Stimulated activated CD4-positive, alpha-beta T cell treated with anti-CD3 and anti-CD28 coated beads, Interleukin-4, amount 100 ng/mL, for 4 hours (primary cell): ENCODE measurements at places on chromosomes 5 and 9.

GRCh38 chr9:87420884-87421283 lies 76.8 kb upstream of the DAPK1 start:
- no peak for DNase-seq

GRCh38 chr5:96994493-96994892 lies 58.6 kb downstream of the LNPEP start:
- no peak for DNase-seq

DNA sequence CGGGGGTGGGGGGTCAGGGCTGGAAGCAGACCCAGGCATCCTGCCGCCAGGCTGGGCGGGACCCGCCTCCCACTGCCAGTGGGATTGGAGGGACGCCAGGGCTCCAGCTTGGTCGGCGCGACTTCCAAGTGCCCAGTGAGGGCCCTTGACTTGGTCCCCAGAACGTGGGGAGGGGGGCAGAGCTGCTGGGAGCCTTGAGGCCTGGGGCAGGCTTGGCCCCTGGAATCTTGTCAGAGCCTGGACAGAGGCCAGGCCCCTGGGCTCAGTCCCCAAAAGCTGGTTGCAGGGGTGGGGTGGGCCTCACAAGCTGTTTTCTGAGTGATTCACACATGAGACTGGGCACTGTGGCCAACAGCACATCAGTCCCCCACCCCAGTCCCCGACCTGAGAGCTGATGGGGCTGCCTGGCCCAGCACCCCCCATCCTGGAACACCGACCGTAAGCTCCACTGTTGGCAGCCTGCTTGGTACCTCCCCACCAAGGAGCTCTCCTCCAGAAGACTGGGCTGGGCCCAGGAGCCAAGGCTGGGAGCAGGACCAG lies 526 bp downstream of the CLIC3 start:
- DNase-seq, result no peak

DNA sequence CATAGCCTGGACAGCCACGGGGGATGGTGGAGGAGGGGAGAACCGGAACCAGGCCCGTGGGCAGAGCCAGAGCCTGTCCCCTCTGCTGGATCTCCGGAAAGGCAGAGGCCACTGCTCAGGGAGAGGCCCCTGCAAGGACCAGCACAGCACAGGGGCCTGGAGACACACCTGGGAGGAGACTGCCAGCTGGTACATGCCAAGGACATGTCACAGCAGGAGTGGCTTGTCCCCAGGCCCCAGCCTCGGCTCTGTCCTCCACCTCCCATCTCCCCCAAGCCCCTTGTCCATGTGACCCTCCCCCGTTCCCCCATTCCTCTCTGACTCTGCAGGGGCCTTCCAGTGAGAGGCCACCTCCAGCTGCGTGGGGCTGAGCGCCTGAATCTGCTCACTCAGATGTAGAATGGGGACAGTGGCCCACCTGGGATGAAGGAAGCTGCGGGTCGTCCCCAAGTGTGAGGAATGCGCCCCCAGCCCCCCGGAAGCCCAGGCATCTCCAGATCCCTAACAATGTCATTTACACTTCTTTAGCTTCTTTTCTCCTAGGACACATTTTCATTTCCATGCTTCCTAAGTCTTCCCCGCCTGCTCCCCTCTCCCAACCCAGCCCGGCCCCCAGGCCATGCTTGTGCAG lies 349.6 kb upstream of the IRX2 start:
- DNase-seq, result no peak
